ENCODE measurements at places on chromosomes 13 and 19.
A peak's percentile ranks its signal among the peaks of the same experiment; 100 is the strongest.

DNA sequence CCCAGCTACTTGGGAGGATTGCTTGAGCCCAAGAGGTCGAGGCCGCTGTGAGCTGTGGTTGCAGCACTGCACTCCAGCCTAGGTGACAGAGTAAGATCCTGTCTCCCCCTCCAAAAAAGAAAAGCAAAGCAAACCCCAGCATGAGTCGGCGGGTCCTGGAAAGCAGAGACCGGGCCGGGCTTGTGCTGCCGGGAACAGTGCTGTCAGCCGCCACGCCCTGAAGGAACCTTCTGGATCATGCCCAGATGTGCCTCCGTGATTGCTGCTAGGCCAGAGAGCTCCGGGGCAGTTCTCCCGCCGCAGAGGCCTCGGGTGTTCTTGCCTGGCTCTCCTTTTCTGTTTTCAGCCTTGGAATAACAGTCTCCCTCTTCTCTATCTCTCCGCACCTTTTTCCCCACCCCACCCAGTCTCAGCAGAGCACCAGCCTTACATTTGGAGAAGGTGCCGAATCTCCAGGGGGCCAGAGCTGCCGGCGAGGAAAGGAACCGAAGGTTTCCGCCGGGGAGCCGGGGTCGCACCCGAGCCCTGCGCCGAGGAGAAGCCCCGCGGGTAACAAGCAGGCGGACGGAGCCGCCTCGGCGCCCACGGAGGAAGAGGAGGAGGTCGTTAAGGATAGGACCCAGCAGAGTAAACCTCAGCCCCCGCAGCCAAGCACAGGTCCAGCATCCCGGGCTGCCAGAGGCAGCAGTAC is 181.9 kb downstream of the STK24 start:
- no peak for DNase-seq

DNA sequence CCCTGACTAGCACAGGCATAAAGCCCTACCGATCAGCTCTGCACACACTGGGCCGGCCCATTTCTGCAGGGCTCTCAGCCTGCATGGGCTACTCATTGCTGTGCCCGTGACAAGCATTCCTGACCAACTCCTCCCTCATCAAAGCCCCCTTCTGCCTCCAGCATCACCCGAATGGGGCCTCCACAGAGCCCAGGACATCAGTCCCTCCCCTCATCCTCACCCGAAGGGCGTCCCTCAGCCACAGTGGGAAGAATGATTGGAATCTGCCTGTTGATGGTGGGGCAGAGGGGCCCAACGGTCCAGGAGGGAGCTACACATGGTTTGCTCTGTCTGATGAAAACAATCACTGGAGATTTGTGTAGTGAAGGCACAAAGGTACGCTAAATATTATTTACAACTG is 43.8 kb downstream of the SERP2 start:
- no peak for DNase-seq

DNA sequence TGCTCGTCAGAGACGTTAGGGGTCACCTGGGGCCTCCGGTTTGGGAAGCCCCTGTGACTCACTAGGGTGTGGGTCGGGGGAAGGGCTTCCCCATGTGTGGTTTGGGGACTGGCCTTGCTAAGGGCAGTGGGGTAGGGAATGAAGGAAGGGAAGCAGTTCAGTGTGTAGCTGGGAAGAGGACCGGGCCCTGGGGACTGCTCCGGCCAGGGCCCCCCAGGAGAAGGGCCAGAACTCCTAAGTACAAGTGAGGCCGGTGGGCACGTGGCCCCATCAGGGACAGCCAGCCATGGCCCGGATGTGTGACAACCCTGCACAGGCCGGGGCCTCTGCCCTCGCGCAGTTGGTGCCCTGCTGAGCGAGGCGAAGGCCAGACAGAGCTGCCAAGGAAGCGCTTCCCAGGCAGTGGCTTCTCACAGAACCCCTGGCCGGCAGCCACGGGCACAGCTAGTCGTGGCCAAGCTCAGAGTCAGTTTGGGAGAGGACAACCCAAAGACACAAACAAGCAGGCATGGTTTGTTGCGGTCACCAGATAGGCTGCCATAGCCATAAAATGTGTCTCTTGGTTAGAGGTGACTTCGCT is 25.7 kb downstream of the TEX29 start:
- DNase-seq = no peak

- DNase-seq = peak; percentile 16
These were observed 11.3 kb downstream of the C19orf25 start for GRCh38 chr19:1467490-1468273.

DNA sequence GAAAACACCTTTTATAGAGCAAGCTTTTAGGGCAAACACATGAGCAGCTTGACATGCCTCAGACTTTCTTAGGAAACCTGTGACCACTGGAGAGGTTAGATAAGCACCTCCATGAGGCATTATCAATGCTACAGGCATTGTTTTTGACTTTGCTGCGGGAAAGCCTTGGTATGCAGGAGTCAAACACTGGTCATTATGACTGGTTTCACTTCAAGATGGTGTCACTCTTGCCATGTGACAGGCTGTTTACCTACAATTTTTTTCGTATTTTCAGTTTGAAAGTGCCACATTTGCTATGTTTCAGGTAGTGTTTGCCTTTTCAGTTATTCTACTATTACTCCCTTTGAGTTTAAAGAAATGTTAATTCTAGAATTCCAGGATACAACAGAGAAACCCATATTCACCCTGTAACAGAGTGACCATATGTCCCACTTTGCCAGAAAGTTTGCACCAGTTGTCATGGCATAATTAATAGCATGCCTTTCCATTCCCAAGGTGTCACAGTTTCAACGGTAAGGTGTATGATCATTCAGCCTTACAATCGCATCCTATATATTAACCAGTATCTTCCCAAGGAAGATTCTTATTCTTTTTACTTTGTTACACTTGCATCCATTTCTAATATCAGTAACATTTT is 33.0 kb downstream of the USP12 start:
- no peak for DNase-seq

GRCh38 chr13:68927387-68928026 is 1180.1 kb upstream of the ATXN8OS start:
- DNase-seq = no peak

DNA sequence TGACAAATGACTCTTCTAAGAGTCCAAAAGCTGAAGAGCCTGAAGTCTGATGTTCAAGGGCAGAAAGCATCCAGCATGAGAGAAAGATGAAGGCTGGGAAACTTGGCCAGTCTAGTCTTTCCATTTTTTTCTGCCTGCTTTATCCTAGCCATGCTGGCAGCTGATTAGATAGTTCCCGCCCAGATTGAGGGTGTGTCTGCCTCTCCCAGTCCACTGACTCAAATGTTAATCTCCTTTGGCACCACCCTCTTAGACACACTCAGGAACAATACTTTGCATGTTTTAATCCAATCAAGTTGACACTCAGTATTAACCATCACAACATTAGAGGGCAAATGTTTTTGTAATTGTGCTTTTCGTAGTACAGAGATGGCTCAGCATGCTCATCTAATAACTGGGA is 267.5 kb upstream of the KLHL1 start:
- DNase-seq = no peak

DNA sequence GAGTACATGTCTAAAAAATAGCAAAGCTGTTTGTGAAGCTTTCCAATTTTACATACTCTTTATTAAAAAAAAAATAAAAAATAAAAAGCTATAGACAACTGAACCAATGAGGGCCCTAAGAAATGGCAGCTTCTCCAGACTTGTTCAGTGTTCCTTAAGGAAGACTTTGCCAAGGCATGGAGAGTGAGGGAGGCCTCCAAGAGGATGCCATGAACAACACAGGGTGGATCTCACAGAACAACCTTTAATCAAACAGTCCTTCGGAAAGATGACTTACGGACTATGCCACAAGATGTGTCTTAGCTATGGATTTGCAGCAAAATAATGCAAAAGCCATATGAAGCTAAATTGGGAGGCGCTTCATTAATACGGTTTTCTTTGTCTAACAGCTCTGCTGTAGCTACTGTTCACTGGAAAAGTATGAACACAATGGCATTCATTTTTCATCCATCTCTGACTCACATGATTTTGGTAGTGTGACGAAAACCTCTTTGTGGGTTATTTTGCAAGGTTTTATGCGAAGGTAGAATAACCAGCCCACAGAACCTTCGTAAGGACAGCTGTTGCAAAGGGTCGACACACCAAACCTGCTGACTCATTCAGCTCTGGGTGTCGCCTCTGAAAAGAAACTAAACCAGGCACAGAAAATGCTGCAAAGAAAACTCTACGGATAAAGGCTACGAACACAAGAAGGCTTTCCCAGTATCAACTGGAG is 27.7 kb downstream of the EFNB2 start:
- DNase-seq = no peak

DNA sequence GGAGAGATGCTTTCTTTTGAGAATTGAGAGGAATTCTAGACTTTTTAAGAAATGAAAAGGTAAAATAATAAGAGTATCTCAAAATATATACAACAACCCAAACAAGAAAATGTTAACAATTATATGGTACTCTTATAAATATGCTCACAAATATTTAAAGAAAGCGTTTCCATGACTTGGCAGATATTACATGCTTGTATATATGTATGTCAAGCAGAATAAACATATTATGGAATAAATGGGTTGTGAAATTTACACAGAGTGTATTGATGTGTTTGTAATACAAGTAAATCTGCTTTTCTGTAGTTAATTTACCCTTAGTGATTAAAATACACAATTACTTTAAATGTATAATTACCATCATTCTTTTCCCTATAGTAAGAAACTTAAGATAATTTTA is 65.8 kb downstream of the GPC6 start:
- no peak for DNase-seq

DNA sequence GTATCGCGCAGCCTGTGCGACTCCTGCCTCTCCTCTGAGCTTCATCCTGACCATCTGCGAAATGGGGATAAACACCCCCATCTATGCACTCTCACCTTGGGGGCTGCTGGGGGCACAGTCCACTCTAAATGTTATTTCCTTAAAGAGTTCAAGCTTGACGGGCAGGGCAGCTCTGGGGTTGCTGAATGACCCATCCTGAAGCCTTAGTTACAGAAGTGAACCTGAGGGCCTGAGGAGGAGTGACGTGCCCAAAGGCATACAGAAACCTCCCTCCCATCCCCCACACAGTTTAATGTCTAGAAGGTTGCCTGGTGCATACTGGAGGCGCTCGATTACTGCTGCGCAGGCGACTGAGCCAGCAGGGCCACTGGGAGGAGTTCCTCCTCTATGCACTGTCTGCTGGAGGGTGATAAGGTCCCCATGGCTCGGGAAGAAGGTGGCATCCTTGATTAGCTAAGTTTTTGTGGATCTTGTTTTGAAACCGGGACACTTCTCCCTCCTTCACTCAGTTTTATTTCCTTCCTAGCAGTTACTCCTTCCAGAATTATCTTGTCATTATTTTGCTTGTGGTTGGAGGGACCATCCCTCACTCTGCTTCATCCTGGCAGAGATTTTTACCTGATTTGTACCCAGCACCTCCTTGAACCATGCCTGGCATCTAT is 572 bp upstream of the FKBP8 start:
- DNase-seq = peak; percentile 59

DNA sequence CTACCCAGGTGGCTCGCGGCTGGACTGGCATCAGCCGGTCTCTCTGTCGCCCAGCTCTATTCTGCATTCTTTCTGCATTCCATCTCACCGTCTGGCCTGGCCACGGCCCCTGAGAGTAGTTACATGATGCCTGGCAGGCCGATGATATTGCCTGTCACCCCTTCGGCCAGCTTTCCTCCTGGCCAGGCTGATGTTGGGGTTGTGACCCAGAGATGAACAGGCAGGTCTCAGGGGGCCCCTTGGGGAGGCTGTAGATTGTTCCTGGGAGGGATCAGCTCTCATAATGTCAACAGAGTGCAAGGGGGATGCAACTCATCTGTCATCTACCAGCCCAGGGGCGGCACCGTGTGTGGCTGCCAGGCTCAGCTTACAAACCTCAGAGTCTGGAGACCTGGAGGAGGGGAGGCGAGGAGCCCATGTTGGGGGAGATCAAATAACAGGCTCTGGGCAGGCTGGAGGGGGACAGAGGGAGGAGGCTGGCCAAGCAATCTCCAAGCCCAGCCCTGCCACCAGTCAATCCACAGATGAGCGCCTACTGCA is 13.6 kb upstream of the FBXO17 start:
- DNase-seq = no peak

- DNase-seq = no peak
These were observed 8.3 kb downstream of the MAB21L1 start for GRCh38 chr13:35468195-35468594.

- no peak for DNase-seq
These were observed 3.2 kb upstream of the MAP2K7 start for GRCh38 chr19:7900401-7900870.

GRCh38 chr13:112525356-112525945 is 62.5 kb downstream of the TUBGCP3 start:
- DNase-seq = no peak

GRCh38 chr19:4229179-4229931 is at the start of gene EBI3:
Gene EBI3, plus strand, starts transcription at chr19:4229523. Its CDS starts 28 bp downstream, at chr19:4229551.
- peak; percentile 89 for DNase-seq

DNA sequence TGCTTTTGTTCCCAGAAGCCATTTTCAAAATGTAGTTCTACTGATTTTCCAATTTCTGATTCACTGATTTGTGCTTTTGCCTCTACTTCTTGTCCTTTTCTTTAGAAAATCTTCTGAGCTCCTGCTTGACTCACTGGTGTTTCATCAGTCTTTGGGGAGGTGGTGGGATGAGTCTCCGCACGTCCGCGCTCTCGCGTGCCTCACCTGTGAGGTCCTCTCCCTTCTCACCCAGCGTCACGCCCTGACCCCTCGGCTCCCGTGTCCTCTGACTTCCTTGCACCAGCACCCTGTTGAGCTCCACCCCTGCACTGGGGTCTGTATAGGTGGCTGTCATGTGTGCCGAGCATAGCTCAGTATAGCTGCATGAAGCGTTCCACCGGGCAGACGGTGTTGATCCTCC is 52.7 kb upstream of the MCF2L start:
- no peak for DNase-seq

GRCh38 chr13:106942563-106942962 is 374.6 kb upstream of the ARGLU1 start:
- DNase-seq = no peak

DNA sequence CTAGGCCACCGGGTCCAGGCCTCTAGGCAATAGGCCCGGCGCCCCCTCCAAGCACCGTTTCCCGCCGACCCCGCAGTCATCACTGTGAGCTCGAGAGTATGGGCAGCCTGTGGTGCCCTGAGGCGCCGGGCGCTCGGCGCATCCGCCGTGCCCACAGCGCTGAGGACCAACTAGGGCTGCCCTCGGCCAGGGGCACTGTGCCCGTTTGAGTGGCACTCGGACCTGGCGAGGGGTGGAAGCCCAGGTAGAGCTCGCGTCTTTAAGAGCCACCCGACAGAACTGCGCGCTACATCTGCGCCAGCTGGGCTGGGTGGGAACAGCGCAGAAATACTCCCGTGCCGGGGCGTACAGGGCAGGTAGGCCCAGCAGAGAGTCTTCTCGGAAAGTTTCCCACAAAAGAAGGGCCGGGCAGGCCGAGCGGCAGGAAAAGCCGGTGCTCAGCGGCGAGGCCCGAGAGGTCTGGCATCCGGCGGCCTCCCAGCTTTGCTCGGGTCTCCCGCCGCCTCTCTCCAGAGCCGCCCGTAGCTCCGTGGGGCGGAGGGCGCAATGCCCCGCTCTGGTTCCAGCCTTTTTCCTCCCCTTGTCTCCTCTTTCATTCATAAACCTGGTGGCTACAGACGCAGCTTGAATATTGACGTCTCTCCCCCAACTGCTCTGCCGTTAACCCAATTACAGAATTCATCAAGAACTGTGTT is 5.4 kb upstream of the SOX1 start:
- no peak for DNase-seq
